ENCODE measurements at places on chromosomes 3 and 15. TPM values are rescaled to one million over a fixed set of nuclear protein-coding genes. Genes with fewer than 3 reads are reported as not detected.

The CPLX3 gene
- under 0.01 TPM for total RNA-seq

The SYNPR gene
- not detected for total RNA-seq

The SECISBP2L gene
- 17.8 TPM for total RNA-seq

The SEMA6D gene
- total RNA-seq = 4.9 TPM

The MRPS22 gene
- 72.2 TPM for total RNA-seq

The JMJD7 gene
- total RNA-seq = 0.79 TPM

The FNDC3B gene
- 64.4 TPM for total RNA-seq

The UNC13C gene
- not detected for total RNA-seq

The TMEM108 gene
- total RNA-seq = not detected

The IDH3A gene
- 18.5 TPM for total RNA-seq

The CCDC50 gene
- total RNA-seq = 52.0 TPM

All from bronchial smooth muscle cell (primary cell).